ENCODE measurements at places on chromosomes 16 and 17.

DNA sequence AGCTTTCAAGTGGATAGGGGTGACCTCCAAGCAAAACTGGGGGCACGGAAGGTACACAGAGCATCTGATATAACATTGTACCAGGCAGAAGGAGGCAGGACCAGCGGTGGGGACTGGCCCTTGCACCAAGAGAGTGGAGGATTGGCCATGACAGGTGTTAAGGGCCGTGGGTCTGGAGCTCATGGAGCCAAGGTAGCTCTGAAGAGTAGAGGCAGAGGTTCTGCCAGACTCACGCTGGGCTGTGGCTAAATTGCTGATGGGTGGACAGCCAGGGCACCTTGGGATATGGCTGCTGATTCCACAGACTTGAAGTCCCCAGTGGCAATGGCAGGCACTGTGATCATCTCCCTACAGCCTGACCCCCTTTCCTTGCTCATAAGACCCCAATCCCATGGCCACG is 65.9 kb upstream of the NKD1 start:
- no peak for ATAC-seq

DNA sequence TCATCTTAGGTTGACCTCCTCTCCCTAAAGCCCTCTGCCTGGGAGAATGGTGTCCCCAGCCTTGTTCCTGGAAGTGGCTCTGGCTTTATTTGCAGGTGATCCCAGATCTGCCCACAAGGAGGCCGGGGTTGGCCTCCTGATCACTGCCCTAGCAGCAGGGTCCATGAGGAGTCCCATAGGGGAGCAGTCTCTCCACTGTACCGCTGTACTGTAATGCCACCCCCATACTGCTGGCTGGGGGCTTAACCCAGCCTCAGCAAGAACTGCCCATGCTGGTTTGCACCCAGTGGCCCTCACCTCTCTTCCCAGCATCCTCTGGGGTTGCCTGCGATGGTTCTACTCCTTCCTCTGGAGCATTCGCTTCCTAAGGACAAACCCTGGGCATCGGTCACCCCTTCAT is 39.1 kb downstream of the PSME3IP1 start:
- ATAC-seq: peak; percentile 17

DNA sequence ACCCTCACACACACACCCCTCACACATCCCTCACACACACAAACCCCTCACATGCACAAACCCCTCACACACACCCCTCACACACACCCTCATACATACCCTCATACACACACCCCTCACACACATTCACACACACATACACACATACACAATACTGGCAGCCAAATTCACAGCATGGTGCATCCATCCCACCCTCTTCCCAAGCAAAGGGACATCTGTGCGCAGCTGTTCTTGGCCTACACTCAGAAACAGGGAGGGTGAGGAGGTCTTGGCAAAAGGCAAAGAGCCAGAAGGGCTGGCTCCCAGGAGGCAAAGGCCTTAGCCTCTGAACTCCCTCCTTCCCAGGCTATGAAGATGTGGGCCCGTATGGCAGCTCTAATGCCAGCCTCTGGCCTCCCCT is 23.4 kb downstream of the C17orf67 start:
- no peak for ATAC-seq

DNA sequence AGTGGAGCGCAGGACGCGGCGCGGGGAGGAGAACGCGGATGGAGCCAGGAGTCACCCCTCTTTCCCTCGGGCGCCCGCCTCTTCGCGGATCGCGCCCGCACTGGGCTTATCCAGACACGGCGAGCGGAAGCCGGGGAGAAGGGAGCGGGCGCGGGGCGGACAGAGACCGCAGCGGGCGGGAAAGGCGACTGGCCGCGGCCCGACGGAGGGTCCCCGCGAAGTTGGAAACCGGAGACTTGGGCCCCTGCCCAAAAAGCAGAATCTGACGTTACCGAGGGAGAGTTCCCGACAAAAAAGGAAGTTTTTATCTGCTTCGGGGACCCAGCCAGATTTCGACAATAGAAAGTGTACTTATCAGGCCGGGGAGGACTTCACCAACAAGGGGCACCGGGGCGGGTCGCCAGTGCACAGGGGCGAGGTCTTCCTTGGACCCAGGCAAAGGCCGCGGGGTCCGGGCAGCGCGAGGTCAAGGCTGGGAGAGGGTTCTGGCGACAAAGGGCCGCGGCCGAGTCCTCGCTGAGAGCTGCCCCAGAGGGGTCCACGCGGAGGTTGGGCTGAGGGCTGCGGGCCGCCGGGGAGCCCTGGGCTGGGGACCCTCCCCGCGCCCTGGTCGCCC is 519 bp downstream of the ST6GALNAC2 start:
- ATAC-seq: peak; percentile 32

All from esophagus mucosa (tissue), 1 donor.